LoVo (cell line): ENCODE measurements at places on chromosomes 7 and 10.

- DNase-seq = no peak
These were observed 36.2 kb upstream of the HECW1 start for GRCh38 chr7:43076189-43076605.

DNA sequence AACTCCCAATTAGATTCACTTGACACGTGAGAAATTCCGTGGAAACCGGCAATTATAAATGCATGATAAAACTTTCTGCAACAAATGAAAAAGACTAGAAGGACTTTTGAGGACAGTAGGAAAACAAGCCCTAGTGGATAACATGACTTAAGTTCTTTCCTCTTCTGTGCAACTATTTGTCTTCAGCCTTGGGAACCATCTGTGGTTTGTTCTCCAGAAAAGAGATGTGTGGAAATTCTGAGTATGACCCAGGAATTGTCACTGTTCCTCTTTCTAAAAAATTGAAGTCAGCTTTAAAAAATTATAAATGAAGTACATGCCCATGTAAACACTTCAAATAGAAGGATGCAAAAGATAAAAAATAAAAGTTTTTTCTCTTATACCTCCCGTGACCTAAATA lies 128.6 kb upstream of the SVIL start:
- no peak for DNase-seq

GRCh38 chr7:155168597-155169480 lies 98.7 kb downstream of the HTR5A start:
- DNase-seq = no peak

GRCh38 chr7:155305231-155305904 lies 7.7 kb downstream of the INSIG1 start:
- no peak for DNase-seq

DNA sequence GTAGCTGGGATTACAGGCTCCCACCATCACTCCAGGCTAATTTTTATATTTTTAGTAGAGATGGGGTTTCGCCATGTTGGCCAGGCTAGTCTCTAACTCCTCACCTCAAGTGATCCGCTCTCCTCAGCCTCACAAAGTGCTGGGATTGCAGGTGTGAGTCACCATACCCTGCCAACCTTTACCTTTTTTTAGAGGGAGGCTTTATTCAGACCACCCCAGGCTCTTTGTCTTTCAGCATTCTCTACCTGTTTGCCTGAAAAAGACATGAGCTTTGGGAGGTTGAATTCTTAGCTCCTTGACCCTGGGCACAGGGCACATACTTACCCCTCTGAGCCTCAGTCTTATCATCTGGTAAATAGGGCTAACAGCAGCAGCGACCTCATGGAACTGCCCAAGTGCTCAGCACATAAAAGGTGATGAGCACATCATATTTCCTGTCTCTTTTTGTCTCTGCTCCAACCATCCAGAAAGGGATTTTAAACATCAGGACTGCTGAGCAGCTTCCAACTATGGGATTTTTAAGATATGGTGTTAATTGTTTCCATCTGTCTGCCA lies 17.0 kb downstream of the FRMPD2 start:
- no peak for DNase-seq

DNA sequence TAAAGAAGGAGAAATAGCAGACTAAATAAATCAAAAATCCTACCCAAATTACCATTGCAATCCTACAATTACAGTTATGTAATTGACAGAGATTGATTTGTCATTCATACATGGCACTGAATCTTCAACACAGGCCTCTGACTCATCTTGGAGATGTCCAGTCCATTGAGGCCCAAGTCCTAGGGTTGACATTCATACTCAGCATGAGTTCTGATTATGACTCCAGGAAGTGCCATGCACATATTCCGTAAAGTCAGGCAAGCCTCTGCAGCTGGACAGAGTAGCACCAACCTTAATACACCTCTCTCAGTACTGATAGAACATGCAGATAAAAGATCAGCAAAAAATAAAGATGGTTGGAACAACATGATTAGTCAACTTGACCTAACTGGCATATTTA lies 353.7 kb upstream of the NFE2L3 start:
- no peak for DNase-seq

- DNase-seq = no peak
These were observed 50.0 kb upstream of the KMT2E start for GRCh38 chr7:104963991-104964385.

GRCh38 chr7:143050931-143051330 lies 1.2 kb upstream of the OR6V1 start:
- DNase-seq = no peak

DNA sequence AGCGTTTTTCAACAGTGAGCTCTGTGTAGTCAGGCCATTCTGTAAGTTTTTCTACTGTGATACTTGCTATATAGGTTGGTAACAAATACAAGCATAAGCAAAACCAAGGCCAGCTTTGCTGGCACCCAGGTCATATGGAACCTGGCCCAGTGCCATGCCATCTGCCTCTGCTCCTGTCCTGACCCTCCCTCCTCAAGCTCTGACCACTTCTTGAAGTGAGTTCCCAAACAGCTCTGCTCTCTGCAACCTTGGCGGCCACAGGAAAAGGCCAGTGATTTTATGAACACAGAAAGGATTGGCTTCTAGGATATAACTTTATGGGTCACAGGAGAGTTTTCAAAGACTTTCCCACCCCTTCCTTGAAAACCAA lies 12.8 kb downstream of the NOD1 start:
- no peak for DNase-seq

- DNase-seq = no peak
These were observed 2.7 kb upstream of the COMTD1 start for GRCh38 chr10:75238182-75239095.

DNA sequence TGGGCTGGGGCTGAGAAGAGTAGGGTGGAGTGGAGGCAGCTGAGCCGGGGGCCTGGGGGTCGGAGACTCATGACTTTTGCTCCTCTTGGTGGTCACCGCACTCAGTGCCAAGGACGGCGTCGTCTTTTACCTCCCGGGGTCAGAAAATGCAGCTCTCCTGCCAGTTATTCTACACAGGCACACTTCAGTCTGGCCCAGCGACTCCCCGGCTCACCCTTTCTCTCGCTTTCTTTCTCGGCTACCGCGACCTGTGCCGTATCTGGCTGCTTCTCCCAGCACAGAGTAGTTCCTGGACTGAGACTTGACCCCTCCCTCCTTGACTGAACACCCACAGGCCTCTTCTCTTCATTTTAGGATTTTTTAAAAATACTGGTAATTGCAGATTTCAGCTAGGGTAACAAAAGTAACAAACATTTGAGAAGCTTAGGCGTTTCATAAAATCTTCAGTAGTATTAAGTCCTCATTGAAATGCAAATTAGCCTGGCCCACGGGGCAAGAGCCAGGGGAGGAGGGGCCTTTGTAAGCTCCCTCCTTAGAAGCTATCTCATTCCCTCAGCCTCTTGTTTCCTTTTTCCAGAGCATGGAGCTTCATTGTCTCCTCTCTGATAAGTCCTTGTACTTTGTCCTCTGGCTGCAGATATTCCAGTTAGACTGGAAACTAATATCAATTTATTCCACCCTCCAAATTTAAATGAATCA lies 1.1 kb upstream of the PRLHR start:
- DNase-seq = no peak

GRCh38 chr7:151518105-151518946 lies 1.4 kb downstream of the RHEB start:
- peak; percentile 71 for DNase-seq

- peak; percentile 69 for DNase-seq
These were observed 7.9 kb downstream of the ZNF22 start for GRCh38 chr10:45008524-45009161.
